ENCODE measurements at places on chromosomes 2 and 18.

- no peak for DNase-seq
Measured at GRCh38 chr2:43685357-43685756, 9.1 kb upstream of the C1GALT1C1L start.

GRCh38 chr2:68040078-68040477 is 22.7 kb downstream of the C1D start:
- no peak for DNase-seq

DNA sequence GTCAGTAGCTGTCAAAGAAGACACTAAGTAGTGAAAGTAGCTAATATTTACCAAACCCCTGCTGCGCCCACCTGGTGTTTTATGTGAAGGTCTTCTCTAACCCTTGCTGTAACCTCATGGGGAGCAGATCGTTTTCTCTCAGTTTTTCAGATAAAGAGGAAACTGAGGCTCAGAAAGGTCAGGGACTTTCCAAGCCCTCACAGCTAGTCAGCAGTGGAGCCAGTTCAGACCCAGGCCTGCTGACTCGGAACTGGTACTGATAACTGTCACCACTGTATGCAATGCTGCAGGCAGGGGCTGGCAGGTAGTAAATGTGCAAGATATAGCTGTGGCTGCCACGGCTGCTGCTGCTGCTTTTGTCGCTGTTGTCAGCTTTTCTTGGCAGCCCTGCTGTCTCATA is 69.1 kb downstream of the LRRFIP1 start:
- DNase-seq: no peak

GRCh38 chr2:120441351-120441700 is 95.4 kb downstream of the INHBB start:
- DNase-seq: no peak

DNA sequence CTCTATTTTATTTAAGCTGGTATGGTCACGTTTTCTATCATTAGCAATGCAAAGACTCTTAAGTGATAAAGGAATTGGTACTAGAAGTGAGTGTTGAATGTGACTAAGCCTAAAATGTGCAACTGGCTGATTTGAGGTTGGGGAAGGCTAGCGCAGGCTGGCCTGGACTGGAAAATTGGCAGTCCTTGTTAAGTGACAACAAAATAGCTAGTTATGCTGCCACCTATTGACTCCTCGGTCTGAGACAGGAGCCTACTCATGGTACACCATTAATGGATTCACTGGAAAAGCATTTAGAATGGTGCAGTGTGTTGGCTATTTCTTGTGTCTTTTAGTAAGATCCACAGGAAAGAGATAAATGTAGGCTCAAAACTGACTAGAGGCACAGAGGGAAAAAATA is 5.7 kb upstream of the WIPF1 start:
- DNase-seq: no peak

GRCh38 chr2:112089375-112089774 is 34.3 kb downstream of the TMEM87B start:
- DNase-seq: no peak

DNA sequence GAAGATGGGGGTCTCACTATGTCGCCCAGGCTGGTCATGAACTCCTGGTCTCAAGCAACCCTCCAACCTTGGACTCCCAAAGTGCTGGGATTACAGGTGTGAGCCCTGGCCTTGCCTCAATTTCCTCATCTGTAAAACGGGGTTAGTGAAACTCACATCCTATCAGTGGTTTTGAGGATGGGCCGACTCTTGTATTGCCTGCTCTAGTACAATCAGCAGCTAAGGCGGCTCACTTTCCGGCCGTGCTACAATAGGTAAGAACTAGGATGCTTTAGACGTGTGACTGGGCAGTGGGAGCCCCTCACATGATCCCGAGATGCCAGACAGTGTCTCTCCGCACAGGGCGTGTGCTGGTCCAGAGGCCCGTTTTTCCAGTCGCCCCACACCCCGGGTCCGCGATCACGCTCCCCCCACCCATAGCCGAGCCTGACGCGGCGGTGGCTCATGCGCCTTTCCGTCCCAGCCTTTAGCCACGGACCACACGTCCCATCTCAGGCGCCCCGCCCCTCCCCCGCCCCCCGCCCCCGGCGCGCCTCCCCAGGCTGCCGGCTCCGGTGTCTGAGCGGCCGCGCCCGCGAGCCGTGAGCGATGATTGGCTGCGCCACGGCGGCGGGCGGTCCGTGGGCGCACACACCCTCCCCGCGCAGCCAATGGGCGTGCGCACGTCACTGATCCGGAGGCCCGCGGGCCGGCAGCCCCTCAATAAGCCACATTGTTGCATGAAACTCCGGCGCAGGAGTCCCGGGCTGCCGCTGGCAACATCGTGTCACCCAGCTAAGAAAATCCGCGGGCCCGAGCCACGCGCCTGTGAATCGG is at the start of gene HK2:
Gene HK2, plus strand, starts transcription at position 710 of the 816 bp plus-strand sequence. CDS start 454 bp downstream, outside the sequence.
- DNase-seq: peak; percentile 69

DNA sequence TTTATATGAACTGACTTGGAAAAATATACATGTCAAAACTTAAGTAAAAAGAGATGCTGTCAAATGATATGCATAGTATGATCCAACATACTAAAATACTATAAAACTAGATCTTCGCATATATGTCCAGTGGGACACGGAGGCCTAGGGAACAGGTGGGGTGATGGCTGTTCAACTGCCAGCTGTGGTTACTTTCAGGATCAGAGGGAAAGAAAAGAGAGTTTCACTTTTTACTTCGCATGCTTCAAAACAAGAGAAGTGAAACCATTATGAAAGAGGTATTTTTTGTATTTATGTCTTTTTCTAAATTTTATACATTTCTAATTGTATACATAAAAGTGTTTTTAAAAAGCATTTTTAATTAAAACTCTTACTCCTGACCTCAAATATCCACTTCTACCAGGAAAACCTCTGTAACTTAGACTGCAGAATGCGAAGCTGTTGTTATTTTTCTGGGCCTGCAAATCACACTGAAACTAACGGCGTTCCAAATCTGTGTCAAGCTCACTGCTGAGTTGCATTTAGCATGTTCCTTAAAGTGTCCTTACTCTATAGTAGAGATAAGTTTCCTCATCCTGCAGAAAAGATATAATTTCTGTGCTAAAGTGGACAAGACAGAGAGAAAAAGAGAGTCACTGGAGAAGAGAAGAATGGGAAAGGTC is 97.8 kb upstream of the SLC35G4 start:
- DNase-seq: no peak

- DNase-seq: no peak
Measured at GRCh38 chr2:198102856-198103255, 298.5 kb downstream of the PLCL1 start.

- DNase-seq: no peak
Measured at GRCh38 chr2:31254237-31255203, 20.6 kb downstream of the EHD3 start.

DNA sequence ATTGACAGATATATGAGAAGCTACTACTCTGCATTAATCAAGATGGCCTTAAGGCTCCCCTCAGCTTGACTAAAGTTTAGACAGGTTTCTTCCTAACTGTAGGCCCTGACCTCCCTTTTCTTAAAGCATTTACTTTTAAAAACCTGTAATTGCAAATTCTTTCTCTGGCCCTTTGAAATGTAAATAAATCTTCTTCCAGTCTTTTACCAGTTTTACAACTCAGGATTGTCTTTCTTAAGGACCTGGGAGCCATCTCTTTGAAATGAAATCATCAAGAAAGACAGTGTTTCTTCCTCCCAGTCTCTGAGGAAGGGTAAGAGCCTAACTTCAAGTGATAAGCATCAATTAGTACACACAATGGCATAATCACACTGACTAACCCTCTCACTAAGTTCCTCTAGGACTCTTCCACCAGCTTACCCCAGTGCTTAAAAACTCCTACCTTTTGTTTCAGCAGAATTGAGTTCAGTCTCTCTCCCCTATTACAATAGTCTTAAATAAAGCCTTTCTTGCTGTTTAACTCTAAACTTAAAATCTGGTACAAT is 58.7 kb upstream of the CDH20 start:
- no peak for DNase-seq

DNA sequence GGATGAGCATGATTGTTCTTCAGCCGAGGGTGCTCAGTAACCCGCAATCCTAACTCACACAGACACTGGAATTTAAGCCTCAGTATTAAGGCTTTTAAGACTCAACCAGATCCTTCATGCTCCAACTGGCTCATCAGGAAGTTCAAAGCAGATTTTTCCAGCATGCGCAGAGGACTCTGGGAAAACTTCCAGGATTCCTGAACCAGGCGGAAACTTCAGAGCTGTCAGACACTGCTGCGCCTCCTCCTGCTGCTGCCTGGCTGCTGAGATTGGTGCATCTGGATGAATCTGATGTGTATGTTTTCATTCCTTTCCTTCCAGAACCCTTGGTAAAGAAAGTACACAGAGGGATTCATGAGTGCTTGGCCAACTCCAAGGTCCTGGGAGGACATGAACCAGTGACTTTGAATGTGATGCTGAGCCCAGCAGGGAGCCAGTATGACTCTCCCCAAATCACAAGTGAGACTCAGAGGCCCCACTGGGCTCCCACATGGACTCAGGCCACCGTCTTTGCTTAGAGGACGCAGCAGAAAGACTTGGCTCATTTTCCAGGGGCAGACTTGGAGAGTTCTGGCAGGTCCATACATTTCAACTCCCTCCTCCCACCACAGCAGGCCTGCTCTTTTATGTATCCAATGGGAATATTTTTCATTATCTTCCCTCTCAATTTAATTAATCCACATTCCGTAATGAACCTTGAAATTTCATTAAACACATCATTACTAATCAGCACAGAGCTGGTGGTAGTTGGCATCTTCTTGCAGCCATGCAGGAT is 143.5 kb upstream of the HDAC4 start:
- no peak for DNase-seq

GRCh38 chr2:84966731-84967130 is 4.2 kb upstream of the KCMF1 start:
- DNase-seq: no peak

GRCh38 chr2:178005756-178006155 is 66.8 kb downstream of the PDE11A start:
- DNase-seq: no peak

Measured in DMS79 treated with DMSO at 0.1 percent for 48 hours (cell line).